ENCODE measurements at places on chromosomes 1 and 21.

DNA sequence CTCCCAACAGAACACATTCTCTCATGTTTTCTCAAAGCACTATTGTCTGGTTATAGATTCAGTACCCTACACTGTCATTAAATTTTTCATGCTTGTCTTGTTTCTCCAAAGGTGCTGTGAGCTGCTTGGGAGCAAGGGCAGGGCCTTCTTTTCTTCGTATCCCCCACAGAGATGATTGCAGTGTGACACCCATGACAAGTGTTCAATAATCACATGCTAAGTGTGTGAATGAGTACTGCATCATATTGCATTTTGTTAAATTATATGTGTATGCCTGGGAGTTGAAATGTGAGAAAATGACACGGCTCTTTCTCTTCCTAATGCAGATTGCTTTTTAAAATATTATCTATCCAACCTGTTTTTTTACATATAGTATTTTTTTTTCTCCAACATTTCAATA lies 57.3 kb upstream of the MAGI3 start:
- DNase-seq, result no peak

DNA sequence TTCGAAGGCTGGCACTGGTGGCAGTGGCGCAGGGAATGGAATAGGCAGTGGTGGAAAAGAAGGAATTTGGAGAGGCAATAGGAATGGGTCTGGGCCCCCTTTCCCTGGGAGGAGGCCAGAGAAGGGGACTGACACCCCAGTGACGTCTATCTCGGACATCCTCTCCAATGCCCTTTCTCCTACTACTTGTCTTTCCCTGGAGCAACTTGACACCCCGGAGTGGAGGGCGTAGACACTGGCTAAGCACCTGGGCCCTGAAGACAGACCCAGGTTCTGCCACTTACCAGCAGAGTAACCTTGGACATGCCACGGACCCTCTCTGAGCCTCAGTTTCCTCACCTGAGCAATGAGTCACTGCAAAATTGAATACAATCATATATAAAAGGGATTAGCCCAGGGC lies 86.8 kb downstream of the CAMK2N1 start:
- no peak for DNase-seq

DNA sequence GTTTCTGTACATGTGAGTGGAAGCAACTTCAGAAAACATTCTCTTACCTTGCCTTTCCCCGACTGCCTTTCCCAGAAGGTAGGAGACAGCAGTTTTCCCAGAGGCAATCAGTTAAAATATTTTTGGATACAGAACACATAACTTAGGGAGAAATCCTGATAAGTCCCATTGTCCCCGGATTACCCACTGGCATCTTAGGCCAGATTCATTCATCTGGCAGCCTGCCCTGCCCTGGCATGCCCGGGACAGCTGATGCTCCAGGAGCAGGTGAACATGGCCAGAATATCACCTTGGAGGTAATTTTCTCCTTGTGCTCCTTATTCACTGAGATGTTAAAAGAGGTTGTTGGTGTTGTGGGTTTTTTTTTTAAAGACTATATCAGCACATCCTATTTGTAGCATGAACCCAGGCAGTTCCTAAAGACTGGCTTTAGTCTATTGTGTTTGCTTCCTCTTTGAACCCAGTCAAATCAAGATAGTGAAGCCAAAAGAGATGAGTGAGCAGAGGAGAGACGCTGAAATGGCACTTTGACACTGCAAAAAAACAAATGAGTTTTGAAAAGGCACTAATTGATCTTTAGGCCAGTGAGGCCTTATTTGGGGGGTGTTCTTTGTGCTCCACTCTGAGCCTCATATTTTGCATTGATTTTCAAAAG lies 139.6 kb downstream of the PLPP3 start:
- no peak for DNase-seq

- no peak for DNase-seq
These were observed 43.6 kb upstream of the DR1 start for GRCh38 chr1:93302078-93302477.

DNA sequence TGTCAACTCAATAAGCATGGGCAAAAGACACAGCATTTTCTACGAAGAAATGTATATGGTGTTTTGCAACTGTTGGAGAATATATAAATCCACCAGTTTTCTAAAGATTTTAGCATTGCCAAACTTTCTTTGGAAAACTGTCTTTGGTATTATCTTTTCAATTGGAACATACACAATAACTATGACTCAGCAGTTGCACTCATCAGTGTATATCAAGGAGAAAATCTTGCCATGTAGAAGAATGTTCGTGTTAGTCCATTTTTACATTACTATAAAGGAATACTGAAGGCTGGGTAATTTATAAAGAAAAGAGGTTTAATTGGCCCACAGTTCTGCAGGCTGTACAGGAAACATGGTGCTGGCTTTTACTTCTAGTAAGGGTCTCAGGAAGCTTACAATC lies 41.1 kb downstream of the PRKAA2 start:
- no peak for DNase-seq
